Caco-2 (cell line): ENCODE measurements at places on chromosomes 2 and 18. TPM values are rescaled to one million over a fixed set of nuclear protein-coding genes. Genes with fewer than 3 reads are reported as not detected.

GRCh38 chr2:113215056-113215455 lies 41.3 kb downstream of the PSD4 start:
- peak overlapping the region; percentile 67 for H3K27ac ChIP-seq
- peaks cover 62% of the 10 kb centered on the region for H3K4me1 ChIP-seq
- H3K36me3 ChIP-seq, result no peaks in the 10 kb centered on the region
- no peak overlapping the region for H3K4me3 ChIP-seq

GRCh38 chr2:120014226-120014980 lies 1.5 kb downstream of the EPB41L5 start:
- DNase-seq, result no peak
- H3K36me3 ChIP-seq, result no peaks in the 10 kb centered on the region; the same call in 1 of the 2 replicates
- H3K27ac ChIP-seq, result peak overlapping the region; percentile 81
- H3K4me1 ChIP-seq, result peaks cover 13% of the 10 kb centered on the region
- peak overlapping the region; percentile 62 for H3K4me3 ChIP-seq

DNA sequence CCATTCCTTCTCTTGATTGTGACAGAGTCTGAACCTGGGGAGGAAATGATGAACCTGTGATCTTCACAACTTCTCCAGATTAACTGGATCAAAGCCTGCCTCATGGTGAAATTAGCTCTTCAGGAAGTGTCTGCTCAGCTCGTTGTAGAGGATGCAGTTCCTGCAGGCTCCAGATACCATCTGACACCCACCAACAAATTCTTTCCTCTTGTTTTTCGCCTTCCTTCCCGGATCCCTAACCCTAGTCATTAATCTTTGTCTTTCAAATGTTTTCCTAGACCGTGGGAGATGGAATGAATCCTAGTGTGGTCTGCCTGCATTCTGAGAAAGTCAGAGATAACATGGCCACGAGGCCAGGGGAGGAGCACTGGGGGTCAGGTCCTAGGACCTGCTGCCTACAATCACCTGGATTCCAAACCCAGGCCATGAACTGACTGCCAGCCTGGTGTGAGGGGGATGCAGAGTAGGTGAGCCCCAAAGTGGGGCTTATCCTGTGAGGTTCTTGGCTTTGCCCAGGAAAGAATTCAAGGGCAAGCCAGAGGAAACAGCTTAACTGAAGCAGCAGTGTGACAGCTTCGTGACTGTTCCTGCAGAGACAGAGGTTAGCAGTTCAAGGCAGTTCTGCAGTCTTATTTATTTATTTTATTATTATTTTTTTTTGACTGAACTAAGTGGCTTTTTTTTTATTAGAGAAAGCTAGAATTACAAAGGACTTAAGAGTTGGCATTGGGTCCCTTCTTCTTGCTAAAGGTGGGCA lies 67.8 kb downstream of the DIPK1C start:
- no peaks in the 10 kb centered on the region; the same call in 1 of the 2 replicates for H3K27me3 ChIP-seq
- DNase-seq, result no peak
- H3K36me3 ChIP-seq, result no peaks in the 10 kb centered on the region
- H3K4me3 ChIP-seq, result no peak overlapping the region

DNA sequence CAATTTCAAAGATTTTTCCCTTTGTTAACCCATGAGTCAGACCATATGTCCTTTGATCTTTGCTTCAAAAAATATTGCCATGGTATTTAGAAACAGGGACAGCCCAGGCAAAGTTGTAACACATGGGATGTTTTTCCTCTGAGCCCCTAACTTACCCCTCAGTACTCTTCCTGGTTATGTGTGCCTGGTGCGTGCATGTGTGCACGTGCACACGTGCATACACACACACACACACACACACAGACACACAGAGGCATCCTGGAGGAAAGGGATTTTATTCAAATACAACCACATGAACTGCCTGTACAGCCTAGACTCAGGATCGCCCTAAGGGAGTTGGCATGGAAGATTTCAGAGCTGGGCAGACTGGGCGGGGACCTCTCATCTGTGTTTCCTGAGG lies 5.1 kb downstream of the AFF3 start:
- H3K4me1 ChIP-seq, result no peaks in the 10 kb centered on the region
- no peaks in the 10 kb centered on the region for H3K36me3 ChIP-seq
- no peak overlapping the region for H3K27ac ChIP-seq

- no peak overlapping the region for H3K27ac ChIP-seq
- H3K27me3 ChIP-seq, result no peaks in the 10 kb centered on the region
- no peaks in the 10 kb centered on the region for H3K4me1 ChIP-seq
- no peaks in the 10 kb centered on the region for H3K36me3 ChIP-seq
- DNase-seq, result no peak
- H3K4me3 ChIP-seq, result no peak overlapping the region
These were observed 22.3 kb upstream of the RHOB start for GRCh38 chr2:20424300-20425290.

- H3K27ac ChIP-seq, result no peak overlapping the region
- no peaks in the 10 kb centered on the region for H3K27me3 ChIP-seq
- DNase-seq, result no peak
- H3K4me3 ChIP-seq, result no peak overlapping the region
- H3K36me3 ChIP-seq, result no peaks in the 10 kb centered on the region
These were observed 236.8 kb downstream of the AFF3 start for GRCh38 chr2:99905636-99906035.

DNA sequence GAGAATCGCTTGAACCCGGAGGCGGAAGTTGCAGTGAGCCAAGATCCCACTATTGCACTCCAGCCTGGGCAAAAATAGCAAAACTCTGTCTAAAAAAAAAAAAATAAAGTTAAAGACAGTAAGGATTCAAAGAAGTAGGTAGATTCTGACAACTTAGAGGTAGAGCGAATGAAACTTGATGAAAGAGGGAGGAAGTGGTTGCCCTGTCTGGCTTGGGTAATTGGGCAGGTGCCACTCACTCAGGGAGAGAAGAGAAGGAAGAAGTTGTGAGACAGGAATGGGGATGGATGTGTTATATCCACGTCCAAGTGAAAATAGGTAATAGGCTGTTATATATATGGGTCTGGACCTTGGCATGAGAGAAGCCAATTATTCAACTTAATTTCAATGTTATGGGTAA lies 26.3 kb downstream of the NDC80 start:
- no peak overlapping the region for H3K4me3 ChIP-seq
- no peak for DNase-seq
- no peaks in the 10 kb centered on the region for H3K27me3 ChIP-seq
- H3K27ac ChIP-seq, result no peak overlapping the region
- no peaks in the 10 kb centered on the region for H3K36me3 ChIP-seq

DNA sequence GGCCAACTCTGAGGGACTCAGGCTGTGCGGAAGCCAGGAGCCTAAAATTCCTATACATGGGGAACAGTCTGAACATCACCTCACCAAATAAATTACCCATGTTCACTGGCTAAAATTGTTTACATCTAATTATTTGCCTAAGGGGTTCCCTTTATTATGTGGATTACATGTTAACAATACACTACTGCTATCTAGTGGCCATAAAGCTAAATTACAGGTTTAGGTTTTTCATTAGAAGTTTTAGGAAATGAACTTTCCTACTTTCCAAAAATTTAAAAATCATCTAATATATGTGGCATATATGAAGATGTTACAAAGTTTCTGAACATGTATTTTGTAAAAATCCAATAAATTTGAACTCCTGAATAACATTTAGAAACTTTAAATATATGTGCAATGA lies 40.3 kb downstream of the PLA2R1 start:
- DNase-seq, result no peak
- H3K36me3 ChIP-seq, result no peaks in the 10 kb centered on the region
- no peak overlapping the region for H3K4me3 ChIP-seq
- H3K27ac ChIP-seq, result no peak overlapping the region

DNA sequence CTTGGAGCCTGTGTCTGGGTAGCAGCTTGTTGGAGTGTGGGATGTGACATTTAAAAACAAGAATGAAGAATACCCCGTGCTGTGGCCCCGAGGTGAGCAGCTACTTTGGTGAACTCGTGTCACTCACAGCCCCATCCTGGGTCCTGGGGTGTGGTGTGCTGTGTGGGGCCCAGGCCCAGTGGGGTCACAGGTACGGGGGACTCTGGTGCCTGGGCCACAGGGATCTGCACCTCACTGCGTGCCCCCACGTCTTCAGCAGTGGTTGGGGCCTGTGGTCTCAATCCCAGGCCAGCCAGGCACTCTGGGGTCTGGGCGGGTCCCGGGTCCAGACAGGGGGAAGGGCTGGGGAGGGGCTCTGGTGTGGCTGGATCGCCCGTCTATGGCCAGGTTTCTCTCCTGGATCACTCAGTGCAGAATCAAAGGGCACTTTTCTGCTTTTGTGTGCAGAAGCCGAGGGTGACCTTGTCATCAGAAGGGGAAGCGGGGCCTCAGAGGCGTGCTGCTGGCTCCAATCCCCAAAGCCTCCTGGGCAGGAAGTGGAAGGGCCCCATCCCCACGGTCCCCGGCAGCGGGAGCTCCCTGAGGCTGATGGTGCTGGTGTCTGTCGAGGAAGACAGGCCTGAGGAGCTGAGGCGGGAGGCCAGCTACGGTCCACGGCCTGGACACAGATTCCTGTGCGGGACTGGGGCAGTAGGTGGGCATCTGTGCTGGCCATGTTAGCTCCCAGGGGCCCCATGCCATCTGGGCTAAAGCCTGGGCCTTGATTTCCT lies 1.4 kb downstream of the GPR35 start:
- no peaks in the 10 kb centered on the region for H3K4me1 ChIP-seq
- no peak overlapping the region for H3K27ac ChIP-seq
- H3K4me3 ChIP-seq, result no peak overlapping the region
- DNase-seq, result peak; percentile 30
- no peaks in the 10 kb centered on the region for H3K27me3 ChIP-seq

- no peak overlapping the region for H3K27ac ChIP-seq
- no peaks in the 10 kb centered on the region for H3K27me3 ChIP-seq
- peak; percentile 18 for DNase-seq
- H3K4me1 ChIP-seq, result no peaks in the 10 kb centered on the region
- H3K4me3 ChIP-seq, result no peak overlapping the region
- H3K36me3 ChIP-seq, result no peaks in the 10 kb centered on the region
These were observed 525.6 kb downstream of the MBD2 start for GRCh38 chr18:53698907-53699306.

DNA sequence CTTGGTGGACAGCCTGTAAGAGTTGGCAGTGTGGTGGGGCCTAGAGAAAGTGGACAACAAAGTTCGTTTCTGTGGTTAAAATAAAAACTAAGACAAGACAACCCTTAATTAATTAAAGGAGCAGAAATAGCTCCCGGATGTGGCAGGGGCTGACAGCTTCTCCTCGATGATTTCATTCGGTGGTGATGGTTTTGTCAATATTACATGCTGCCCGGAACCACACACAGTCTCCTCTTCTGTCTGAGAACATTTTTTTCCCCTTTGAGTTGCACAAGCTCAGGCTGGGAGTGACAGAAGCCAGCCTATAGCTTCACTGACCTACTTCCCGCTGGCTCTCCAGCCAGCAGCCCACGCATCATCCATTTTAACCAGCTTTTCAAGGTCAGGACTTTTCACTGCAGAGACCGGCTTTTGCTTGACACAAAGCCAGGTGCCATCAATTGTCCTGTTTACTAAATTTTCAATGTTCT lies 378.8 kb downstream of the SLC4A3 start:
- H3K4me3 ChIP-seq, result no peak overlapping the region
- 0 out of 2 replicates have a peak, but pooled peaks cover 2% of the 10 kb centered on the region for H3K4me1 ChIP-seq
- no peaks in the 10 kb centered on the region for H3K36me3 ChIP-seq
- no peak for DNase-seq
- no peak overlapping the region for H3K27ac ChIP-seq
- no peaks in the 10 kb centered on the region for H3K27me3 ChIP-seq

GRCh38 chr2:88896971-88897370 lies 205.5 kb downstream of the RPIA start:
- no peaks in the 10 kb centered on the region for H3K36me3 ChIP-seq
- H3K4me1 ChIP-seq, result no peaks in the 10 kb centered on the region
- DNase-seq, result no peak
- no peak overlapping the region for H3K4me3 ChIP-seq
- H3K27me3 ChIP-seq, result no peaks in the 10 kb centered on the region; the same call in 1 of the 2 replicates
- no peak overlapping the region for H3K27ac ChIP-seq

GRCh38 chr18:4282954-4283353 lies 172.2 kb downstream of the DLGAP1 start:
- no peak overlapping the region for H3K27ac ChIP-seq
- no peaks in the 10 kb centered on the region for H3K27me3 ChIP-seq
- H3K4me3 ChIP-seq, result no peak overlapping the region
- no peak for DNase-seq
- H3K4me1 ChIP-seq, result no peaks in the 10 kb centered on the region
- no peaks in the 10 kb centered on the region for H3K36me3 ChIP-seq

DNA sequence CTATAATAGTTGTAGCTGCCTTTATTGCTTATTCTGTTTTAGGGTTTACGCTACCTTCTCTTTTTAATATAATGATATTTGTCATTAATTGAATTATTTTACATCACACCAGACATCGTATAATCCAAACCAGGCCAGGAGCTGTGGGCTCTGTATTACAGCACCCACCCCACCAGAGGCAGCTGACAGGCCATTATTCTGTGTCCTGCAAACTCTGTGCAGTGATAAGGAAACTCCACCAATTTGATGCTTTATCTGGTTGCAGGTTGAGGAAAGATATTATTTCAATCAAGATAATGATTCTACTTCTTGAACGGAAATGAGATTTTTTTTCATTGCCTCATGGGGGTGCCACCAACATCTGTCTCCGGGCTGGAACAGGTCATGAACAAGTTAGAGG lies 227.3 kb downstream of the ZBTB7C start:
- no peaks in the 10 kb centered on the region for H3K4me1 ChIP-seq
- no peak overlapping the region for H3K4me3 ChIP-seq
- no peaks in the 10 kb centered on the region for H3K36me3 ChIP-seq
- H3K27ac ChIP-seq, result no peak overlapping the region
- no peaks in the 10 kb centered on the region for H3K27me3 ChIP-seq

- DNase-seq, result no peak
- H3K4me1 ChIP-seq, result no peaks in the 10 kb centered on the region
These were observed 4.8 kb downstream of the MEX3C start for GRCh38 chr18:51192696-51193095.

GRCh38 chr2:241156971-241157441 lies 6.7 kb downstream of the PPP1R7 start:
- no peaks in the 10 kb centered on the region for H3K4me1 ChIP-seq
- H3K27ac ChIP-seq, result no peak overlapping the region
- no peaks in the 10 kb centered on the region for H3K27me3 ChIP-seq

- no peak overlapping the region for H3K27ac ChIP-seq
- no peaks in the 10 kb centered on the region for H3K36me3 ChIP-seq
- no peak for DNase-seq
- no peaks in the 10 kb centered on the region for H3K27me3 ChIP-seq
- no peak overlapping the region for H3K4me3 ChIP-seq
- H3K4me1 ChIP-seq, result no peaks in the 10 kb centered on the region
These were observed 21.3 kb downstream of the SAG start for GRCh38 chr2:233328922-233329321.

GRCh38 chr18:45054636-45055035 lies 373.9 kb downstream of the SETBP1 start:
- H3K4me1 ChIP-seq, result peaks cover 6% of the 10 kb centered on the region; the same call in 1 of the 2 replicates
- peak; percentile 30 for DNase-seq
- H3K27ac ChIP-seq, result peak overlapping the region; percentile 39
- H3K27me3 ChIP-seq, result no peaks in the 10 kb centered on the region
- no peaks in the 10 kb centered on the region for H3K36me3 ChIP-seq
- H3K4me3 ChIP-seq, result no peak overlapping the region

Gene FABP1
- 41.0 and 44.5 TPM in 2 replicates for total RNA-seq

Gene RESP18
- not detected in 2 replicates for total RNA-seq

Gene CNTNAP5
- total RNA-seq, result 0.07 and 0.14 TPM in 2 replicates

Gene MC5R
- not detected in 2 replicates for total RNA-seq

Gene LDLRAD4
- 1.2 and 1.5 TPM in 2 replicates for total RNA-seq

Gene VIT
- total RNA-seq, result 0.51 and 1.2 TPM in 2 replicates

Gene ZSWIM2
- total RNA-seq, result not detected in 2 replicates

Gene MYO3B
- 0.09 and 0.21 TPM in 2 replicates for total RNA-seq

Gene MRO
- 0.21 TPM in 1 of 2 replicates, not detected in the other for total RNA-seq

Gene RAB6D
- total RNA-seq, result 0.23 and 0.39 TPM in 2 replicates

Gene CAPN14
- total RNA-seq, result 0.21 and 0.23 TPM in 2 replicates

Gene CRYGD
- total RNA-seq, result not detected in 2 replicates

Gene PSMA8
- total RNA-seq, result not detected in 2 replicates

Gene TXNDC2
- total RNA-seq, result not detected in 2 replicates

Gene ACAA2
- total RNA-seq, result 188 and 207 TPM in 2 replicates
